RWPE1 (cell line): ENCODE measurements at places on chromosomes 2 and 18.

GRCh38 chr2:62071760-62072680, 123.9 kb upstream of the B3GNT2 start:
- DNase-seq: no peak

- DNase-seq: no peak
Measured at GRCh38 chr18:27712066-27712465, 464.9 kb downstream of the CDH2 start.

- peak; percentile 4 for DNase-seq
Measured at GRCh38 chr2:204749319-204749718, 204.0 kb downstream of the PARD3B start.

GRCh38 chr2:226310146-226310545, 489.5 kb downstream of the IRS1 start:
- DNase-seq: no peak

DNA sequence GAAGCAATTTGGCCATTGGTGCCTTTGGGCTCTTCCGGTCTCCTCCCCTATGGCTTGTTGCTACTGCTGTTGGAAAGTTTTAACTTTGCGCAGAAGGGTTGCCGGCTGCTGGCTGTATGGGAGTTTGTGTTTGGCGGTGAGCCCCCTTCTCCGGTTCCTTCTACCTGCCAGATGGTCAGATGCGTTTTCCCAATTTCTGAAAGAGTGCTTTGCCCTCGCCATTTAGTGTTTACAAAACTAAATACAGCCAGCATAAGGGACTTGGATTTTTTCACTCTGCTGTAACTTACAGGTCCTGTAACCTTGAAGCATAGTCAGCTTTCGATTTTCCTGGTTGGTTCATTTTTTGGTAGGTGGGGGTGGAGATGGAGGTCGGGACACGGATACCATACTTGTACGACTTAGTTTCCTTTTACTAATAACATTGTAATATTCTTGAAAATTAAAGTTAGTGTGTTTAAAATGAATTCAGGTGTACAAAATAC, 604 bp downstream of the COQ10B start:
- peak; percentile 82 for DNase-seq

DNA sequence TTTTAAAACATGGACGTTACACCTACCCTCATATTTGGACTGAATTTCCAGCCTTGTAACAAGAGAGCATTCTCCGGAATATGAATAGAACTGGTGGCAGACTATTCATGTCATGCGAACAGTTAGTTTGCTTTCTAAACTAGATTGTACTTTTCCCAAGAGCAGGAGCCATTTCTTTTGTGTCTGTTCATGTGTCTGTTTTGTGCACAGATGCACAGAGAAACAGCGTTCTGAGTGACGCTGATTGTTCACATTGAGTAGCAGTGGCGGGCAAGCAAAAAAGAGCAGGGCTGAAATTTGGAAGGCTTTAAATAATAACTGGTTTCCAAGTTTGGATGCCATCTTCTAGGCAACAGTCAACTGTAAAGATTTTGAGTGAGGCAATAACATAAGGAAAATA, 200.3 kb downstream of the NRXN1 start:
- no peak for DNase-seq
